Left ventricle myocardium inferior (tissue), 1 donor: ENCODE measurements at places on chromosomes 6 and 20. TPM values are rescaled to one million over a fixed set of nuclear protein-coding genes. Genes with fewer than 3 reads are reported as not detected.

Gene HLA-DMB
- total RNA-seq = 9.1 TPM

DNA sequence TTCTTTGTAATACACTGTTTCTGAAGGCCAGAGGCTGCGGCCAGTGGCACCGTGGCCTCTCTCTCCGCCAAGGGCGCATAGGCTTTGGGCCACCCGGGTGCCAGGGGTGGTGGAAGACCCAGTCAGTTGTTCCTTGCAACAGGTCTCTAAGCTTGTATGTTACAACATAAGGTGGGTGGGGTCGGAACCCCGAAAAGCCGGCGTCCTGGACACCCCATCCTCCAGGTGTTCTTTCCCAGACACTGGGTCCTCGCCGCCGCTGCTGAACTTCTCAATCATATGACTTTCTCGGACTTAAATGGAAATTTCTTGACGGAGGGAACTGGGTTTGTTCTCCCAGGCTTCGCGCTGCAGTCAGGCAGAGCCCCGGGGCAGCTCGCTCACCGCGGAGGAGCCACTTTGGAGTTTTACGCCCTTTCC is 983 bp upstream of the KCNQ5 start:
- no peak overlapping the region for H3K27ac ChIP-seq
- DNase-seq = no peak
- H3K27me3 ChIP-seq = peaks cover 99% of the 10 kb centered on the region
- peaks cover 38% of the 10 kb centered on the region for H3K4me1 ChIP-seq

Gene CDK19
- 9.1 TPM for total RNA-seq

Gene MEI4
- 0.52 TPM for total RNA-seq

GRCh38 chr6:44201200-44201599 is 15.5 kb upstream of the MYMX start:
- no peaks in the 10 kb centered on the region for H3K36me3 ChIP-seq
- H3K4me3 ChIP-seq = no peak overlapping the region
- no peaks in the 10 kb centered on the region for H3K27me3 ChIP-seq

DNA sequence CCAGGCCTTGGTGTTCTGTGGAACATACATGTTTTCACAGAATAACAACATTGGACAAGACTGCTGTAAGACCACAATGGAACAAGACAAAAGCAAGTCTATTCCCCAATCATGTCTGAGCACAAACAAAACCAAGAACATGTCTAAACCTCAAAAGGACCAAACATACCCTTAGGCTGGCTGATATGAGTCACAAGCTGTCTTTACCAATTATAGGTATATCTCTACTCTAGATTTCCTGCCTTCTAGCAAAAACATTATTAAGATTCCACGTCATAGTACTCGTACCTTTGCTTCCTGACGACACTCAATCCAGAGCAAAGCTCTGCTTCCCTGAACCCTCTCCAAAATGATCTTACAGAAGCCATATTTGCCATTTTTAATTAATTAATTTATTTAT is 15.4 kb upstream of the L3MBTL1 start:
- no peaks in the 10 kb centered on the region for H3K27me3 ChIP-seq
- H3K36me3 ChIP-seq = no peaks in the 10 kb centered on the region
- no peaks in the 10 kb centered on the region for H3K4me1 ChIP-seq
- no peak for DNase-seq

DNA sequence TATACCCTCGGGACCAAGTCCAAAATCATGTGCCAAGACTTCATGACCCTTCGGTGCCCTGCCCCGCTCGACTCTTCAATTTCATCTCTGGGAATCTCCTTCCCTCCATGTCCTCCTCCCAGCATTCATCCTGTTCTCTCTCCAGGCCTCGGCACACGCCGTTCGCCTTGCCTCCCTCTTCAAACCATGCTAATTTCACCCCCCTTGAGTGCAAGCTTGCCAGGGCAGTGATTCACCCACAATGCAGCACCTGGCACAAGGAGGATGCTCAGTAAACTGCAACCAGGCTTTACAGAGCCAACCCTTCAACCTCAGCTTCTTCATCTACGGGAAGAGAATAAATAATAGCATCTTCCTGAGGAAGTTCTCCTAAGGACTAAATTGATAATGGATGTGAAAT is 4.1 kb downstream of the KCNS1 start:
- no peak for DNase-seq
- H3K27ac ChIP-seq = no peak overlapping the region
- peaks cover 17% of the 10 kb centered on the region for H3K4me1 ChIP-seq

DNA sequence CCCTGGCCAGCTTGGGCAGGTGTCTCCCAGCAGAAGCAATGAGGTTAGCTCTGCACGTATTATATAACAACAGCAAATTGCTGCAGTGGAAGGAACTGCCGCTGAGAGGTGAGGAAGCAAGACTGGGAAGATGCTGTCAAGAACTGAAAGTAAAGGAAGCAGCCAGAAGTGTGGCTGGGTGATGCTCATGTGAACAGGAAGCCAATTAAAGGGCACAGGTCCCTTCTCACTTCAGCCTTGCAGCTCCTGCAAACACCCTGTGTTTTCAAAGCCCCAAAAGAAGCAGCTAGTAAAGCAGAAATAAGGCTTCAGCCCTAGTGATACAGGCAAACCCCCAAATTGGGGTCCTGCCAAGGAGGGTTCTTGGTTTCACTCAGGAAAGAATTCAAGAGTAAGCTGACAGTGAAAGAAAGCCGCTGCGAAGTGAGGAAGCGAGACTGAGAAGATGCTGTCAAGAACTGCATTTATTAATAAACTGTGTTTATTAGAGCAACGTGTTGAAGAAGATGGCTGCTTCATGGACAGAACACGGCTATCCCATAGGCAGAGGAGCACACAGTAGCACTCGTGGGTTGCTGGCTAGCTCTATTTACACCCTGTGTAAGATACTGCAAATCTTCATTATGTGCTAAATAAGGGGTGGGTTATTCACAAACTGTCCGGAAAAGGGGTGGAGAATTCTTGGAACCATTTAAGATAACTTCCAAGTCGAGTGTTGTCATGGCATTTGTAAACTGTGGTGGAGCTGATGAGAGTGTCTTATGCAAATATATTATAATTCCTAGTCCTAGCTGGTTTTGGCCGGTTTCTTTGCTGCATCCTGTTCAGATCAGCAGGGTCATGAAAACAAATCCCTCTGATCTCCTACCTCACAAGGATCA is 152.2 kb downstream of the LINC00237 start:
- H3K36me3 ChIP-seq = no peaks in the 10 kb centered on the region
- peaks cover 62% of the 10 kb centered on the region for H3K27me3 ChIP-seq
- H3K27ac ChIP-seq = no peak overlapping the region
- H3K4me1 ChIP-seq = no peaks in the 10 kb centered on the region
- no peak overlapping the region for H3K4me3 ChIP-seq
- DNase-seq = no peak

DNA sequence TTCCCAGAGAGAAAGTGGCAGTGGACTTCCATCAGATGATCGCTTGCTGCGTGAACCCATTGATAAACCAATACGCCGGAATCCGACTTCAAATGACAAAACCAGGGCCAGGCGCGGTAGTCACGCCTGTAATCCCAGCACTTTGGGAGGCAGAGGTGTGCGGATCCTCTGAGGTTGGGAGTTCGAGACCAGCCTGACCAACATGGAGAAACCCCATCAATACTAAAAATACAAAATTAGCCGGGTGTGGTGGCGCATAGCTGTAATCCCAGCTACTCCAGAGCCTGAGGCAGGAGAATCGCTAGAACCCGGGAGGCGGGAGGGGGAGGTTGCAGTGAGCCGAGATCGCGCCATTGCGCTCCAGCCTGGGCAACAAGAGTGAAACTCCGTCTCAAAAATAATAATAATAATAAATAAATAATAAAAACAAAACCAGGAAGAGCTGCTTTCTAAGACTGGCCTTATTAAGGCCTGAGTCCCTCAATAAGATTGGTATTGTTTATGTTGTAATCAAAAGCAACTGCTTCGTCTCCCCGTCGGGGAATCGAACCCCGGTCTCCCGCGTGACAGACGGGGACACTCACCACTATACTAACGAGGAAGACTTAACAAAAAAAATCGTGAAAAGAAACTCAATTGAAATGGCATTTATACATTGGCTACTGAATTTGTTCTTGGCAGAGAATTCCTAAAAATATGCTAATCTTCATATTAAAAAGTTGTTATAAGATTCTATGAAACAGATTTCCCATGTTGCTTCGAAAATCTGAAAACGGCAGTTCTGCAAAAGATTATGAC is 110.2 kb upstream of the ZNF184 start:
- no peak for DNase-seq
- no peak overlapping the region for H3K4me3 ChIP-seq
- H3K27ac ChIP-seq = no peak overlapping the region
- no peaks in the 10 kb centered on the region for H3K36me3 ChIP-seq

DNA sequence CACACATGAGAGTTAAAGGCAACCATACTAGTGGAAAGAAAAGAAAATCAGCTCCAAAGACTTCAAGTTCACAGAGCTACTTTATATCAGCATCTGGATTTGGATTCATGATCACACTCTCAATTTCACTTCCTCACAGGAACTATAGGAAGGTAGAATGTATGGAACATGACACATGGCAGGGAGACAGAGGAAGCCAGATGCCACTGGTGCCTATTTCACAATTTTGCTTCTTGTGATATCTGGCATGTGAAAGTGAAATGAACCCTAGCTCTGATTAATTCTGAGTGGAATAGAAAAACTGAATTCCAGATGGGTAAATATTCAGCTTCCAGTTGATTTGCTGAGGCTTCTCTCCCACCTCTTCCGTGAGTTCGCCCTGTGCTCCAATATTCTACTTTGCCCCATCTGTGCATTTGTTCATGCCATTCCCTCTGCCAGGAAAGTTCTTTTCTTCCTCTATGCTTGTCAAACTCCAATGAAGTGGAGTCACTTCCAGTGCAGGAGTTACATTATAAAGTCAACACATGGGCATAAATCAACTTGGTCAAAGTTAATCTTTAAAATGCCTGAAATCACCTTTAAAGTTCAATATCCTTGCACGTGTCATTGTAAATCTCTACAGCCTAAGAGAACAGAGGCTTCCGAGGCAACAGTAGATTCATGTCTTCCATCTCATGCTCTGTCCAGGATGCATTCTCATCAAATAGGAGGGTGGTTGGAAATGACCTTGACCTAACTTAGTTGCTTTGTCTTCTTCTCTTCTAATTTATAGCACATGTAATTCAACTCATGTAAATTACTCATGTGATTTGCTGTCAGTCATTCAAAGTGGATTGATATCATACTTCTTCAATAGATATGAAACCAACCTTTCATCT is 275.3 kb downstream of the HIVEP2 start:
- no peaks in the 10 kb centered on the region for H3K4me1 ChIP-seq
- no peak overlapping the region for H3K27ac ChIP-seq
- no peak overlapping the region for H3K4me3 ChIP-seq

Gene DNMT3B
- 0.49 TPM for total RNA-seq

GRCh38 chr6:11085758-11086435 is 7.7 kb upstream of the SMIM13 start:
- H3K36me3 ChIP-seq = no peaks in the 10 kb centered on the region
- H3K4me3 ChIP-seq = no peak overlapping the region

GRCh38 chr6:13452346-13453117 is 34.9 kb downstream of the GFOD1 start:
- DNase-seq = no peak
- H3K36me3 ChIP-seq = peaks cover 9% of the 10 kb centered on the region
- H3K4me3 ChIP-seq = no peak overlapping the region
- H3K27me3 ChIP-seq = no peaks in the 10 kb centered on the region

DNA sequence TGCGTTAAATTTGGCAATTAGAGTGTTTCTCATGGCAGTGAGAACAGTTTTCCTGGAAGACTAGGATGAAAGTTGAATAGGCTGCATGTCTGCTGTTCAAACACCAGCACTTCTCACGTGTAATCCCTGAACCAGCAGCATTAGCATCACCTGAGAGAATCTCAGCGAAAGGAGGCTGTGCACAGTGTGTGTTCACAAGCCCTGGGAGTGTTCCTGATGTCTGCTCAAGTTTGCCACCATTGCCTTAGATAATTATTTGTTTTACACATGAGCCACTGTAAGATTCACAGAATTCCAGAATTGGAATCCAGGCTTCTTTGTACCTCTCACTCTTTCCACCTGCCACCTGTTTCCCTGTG is 117.3 kb downstream of the JARID2 start:
- H3K4me1 ChIP-seq = peaks cover 70% of the 10 kb centered on the region
- no peak overlapping the region for H3K4me3 ChIP-seq

DNA sequence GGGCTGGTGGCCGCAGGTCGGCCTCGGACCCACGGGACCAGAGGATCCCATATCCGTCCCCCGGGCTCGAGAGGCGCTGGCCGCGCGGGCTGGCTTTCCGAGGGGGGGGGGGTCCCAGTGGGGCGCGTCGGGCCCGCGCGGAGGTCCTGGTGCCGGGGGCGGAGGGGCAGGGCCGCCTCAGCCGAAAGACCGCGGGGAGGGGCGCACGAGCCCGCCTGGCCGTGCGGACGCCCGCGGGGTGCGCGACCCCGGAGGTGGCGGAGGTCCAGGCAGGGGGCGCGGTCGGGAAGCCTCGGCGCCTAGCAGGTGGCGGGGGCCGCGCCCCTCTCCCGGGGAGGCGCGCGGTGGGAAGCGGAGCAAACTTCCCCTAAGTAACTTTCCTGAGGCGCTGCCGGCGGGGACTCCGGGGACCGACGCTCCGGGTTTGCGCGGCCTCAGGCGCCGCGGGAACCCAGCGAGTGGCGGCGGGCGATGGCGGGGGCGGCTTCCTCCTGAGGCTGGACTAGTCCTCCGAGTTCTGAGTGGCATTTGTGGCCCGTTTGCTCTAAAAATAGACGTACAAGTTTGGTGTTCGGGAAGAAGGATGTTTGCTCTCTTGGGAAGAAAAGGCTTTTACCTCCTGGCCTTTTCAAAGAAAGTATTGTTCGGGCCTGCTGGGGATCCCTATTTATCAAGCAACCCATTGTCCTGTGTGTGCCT is 26.5 kb upstream of the BTBD3 start:
- no peaks in the 10 kb centered on the region for H3K36me3 ChIP-seq
- H3K27me3 ChIP-seq = no peaks in the 10 kb centered on the region
- H3K27ac ChIP-seq = peak overlapping the region; percentile 96
- peak; percentile 63 for DNase-seq
- H3K4me1 ChIP-seq = peaks cover 54% of the 10 kb centered on the region

Gene CRYBG1
- total RNA-seq = 1.3 TPM

GRCh38 chr6:2695454-2696095 is 55.1 kb downstream of the MYLK4 start:
- no peak for DNase-seq
- no peak overlapping the region for H3K4me3 ChIP-seq
- H3K27ac ChIP-seq = no peak overlapping the region
- H3K27me3 ChIP-seq = no peaks in the 10 kb centered on the region

- H3K4me1 ChIP-seq = no peaks in the 10 kb centered on the region
- no peak for DNase-seq
- H3K36me3 ChIP-seq = no peaks in the 10 kb centered on the region
- no peak overlapping the region for H3K27ac ChIP-seq
- peaks cover 45% of the 10 kb centered on the region for H3K27me3 ChIP-seq
These were observed 50.8 kb upstream of the NRN1 start for GRCh38 chr6:6057442-6058053.

GRCh38 chr6:85569323-85569722 is 24.3 kb downstream of the SNX14 start:
- DNase-seq = no peak
- no peak overlapping the region for H3K27ac ChIP-seq
- no peak overlapping the region for H3K4me3 ChIP-seq
- H3K36me3 ChIP-seq = peaks cover 34% of the 10 kb centered on the region
- H3K27me3 ChIP-seq = no peaks in the 10 kb centered on the region

Gene BMP7
- 19.9 TPM for total RNA-seq
